ENCODE measurements at places on chromosomes 6 and 20.

GRCh38 chr6:53029761-53030160 is 34.7 kb upstream of the GSTA4 start:
- DNase-seq, result no peak

DNA sequence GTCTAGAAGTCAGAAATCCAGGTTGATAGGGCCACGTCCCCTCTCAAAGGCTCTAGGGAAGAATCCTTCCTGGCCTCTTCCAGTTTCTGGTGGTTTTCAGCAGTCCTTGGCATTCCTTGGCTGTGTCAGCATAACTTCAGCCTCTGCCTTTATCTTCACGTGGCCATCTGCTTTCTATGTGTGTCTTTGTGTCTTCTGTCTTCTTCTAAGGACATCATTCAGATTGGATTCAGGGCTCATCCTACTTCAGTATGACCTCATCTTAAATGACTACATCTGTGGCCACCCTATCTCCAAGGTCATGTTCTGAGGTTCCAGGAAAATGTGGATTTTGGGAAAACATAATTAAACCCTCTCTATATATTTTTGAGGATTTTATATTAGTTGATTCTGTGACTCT is 23.0 kb downstream of the C6orf89 start:
- DNase-seq, result no peak

DNA sequence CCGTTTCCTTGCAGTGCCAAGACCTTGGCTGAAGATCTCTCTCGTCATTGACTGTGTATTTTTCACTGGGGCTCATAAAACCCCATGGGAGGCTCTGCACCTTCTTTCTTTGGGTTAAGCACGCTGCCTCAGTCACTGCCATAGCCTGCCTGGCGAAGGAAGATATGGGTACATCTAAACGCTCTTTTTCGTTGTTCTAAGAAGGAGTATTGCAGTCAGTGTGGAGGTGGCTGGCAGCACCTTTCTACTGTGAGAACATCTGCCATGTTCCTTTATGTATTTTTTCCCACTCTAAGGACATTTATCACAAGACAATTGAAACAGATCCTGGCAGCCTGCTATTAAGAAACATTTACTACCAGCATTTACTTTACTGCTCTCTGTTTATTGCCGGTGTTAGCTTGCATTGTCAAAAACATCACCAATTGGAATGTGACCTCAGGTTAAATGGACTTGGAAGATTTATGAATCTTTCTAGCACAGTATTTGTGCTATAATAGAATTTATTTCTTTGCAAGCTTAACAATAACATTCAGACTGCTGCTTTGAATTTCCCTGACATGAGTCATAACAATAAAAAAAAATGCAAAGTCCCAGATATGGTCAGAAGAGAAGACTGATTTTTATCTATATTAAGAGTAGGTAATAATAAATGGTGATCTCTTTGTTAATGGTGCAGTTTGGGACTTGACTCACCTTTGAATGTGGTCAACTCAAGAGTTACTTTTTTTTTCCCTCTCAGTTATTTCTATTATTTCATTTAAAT is 62.2 kb upstream of the CLDN20 start:
- DNase-seq, result peak; percentile 65

- DNase-seq, result peak; percentile 39
Measured at GRCh38 chr6:132058975-132059374, 107.8 kb upstream of the CCN2 start.

GRCh38 chr6:106421496-106421895 is 61.0 kb downstream of the CRYBG1 start:
- DNase-seq, result no peak

Measured in fibroblast of mammary gland (primary cell).